ENCODE measurements at places on chromosomes 3 and 15.

- DNase-seq: no peak
Measured at GRCh38 chr15:44584162-44584749, 47.3 kb downstream of the EIF3J start.

DNA sequence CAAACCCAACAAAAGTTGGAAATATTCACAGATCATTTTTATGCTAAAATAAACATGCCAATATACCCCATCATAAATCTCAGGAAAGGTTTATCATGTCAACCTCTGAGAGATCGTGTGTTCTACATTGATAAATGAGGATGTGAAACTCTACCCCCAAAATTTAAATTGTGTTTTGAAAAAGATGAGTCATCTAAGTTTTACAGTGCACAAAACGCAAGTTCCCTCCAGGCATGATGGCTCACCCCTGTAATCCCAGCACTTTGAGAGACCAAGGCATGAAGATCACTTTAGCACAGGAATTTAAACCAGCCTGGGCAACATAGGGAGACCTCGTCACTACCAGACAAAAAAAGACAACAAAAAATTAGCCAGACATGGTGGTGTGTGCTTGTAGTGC lies 1487.0 kb upstream of the GBE1 start:
- DNase-seq: no peak

GRCh38 chr3:168049367-168049974 lies 46.3 kb downstream of the GOLIM4 start:
- DNase-seq: no peak

GRCh38 chr3:194330160-194330559 lies 21.0 kb downstream of the CPN2 start:
- DNase-seq: no peak

DNA sequence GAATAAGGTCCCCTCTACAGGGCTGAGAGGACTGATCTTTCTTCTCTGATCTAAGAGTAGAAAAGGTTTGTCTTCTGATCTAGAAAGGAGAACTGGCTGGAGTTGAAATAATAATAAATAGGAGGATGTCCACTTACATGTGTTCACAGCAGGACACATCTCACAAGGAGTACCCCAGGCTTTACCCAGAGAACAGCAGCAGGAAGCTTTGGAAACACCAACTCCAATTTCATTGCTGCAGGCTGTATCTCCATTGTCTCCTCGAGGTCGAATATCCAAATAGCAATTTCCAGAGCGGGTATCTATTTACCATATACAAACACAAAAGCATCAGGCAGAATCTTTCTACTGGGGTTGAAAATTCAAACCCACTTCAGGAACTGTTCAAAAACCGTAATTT lies 136.6 kb downstream of the DUT start:
- DNase-seq: no peak

- DNase-seq: no peak
Measured at GRCh38 chr3:148694116-148694515, 3.6 kb upstream of the AGTR1 start.

DNA sequence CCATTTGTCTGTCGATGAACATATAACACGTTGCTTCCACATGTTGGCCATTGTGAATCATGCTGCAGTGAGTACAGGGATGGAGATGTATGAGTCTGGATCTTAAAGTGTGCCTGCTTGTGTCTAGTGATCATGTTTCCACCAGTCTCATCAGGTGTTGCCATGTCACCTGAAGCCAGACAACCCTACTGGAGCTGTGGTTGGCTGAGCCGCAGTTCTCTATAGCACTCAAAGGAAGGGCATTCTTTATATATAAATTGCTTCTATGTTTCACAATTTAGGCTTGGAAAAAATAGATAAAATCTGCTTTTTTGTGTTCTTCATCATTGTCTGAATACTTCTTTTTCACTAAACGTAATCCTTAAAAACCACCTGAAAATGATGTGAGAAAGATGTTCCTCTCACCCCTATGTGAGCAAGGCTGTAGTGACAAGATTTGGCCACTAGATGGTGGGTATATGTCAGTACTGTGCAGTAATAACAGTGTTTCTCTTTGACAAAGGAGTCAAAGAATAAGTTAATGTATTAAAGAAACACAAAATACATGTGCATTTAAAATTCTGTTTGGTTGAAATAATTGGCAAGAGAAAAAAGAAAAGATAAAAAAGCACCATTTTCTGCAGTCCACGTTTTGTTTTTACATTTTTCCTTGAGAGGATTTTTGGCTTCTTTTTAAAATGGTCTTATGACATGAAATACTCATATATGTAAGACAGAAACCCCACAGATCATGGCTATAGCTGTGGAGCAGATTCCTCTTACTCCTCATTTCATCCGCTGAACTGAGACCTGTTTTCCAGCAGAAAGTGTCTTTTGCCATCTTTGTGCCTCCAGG lies 394.5 kb upstream of the DPPA4 start:
- peak; percentile 2 for DNase-seq

- no peak for DNase-seq
Measured at GRCh38 chr15:34360298-34360697, 6.7 kb downstream of the LPCAT4 start.

GRCh38 chr3:60636846-60637245 lies 614.4 kb downstream of the FHIT start:
- DNase-seq: no peak

GRCh38 chr15:32878342-32878741 lies 160.5 kb downstream of the GREM1 start:
- no peak for DNase-seq

- DNase-seq: no peak
Measured at GRCh38 chr3:99747915-99748314, 69.7 kb upstream of the CMSS1 start.

DNA sequence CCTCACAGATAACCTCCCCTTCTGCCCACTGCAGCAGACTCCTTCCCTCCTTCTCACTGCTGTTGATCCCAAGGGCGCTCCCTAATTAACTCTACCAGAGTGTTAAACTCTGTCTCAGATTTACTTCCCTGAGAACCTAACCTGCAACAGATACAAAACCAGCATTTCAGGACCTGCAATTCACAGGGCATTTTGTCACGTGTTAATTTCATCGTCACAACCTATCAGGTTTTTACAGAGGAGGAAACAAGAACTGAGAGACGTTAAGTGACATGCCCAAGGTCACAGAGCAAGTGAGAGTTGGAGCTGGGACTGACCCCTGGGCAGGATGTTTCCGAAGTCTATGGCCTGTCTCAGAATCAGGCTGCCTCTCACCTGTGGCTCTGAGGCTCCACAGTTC lies 223.9 kb downstream of the UACA start:
- DNase-seq: no peak

DNA sequence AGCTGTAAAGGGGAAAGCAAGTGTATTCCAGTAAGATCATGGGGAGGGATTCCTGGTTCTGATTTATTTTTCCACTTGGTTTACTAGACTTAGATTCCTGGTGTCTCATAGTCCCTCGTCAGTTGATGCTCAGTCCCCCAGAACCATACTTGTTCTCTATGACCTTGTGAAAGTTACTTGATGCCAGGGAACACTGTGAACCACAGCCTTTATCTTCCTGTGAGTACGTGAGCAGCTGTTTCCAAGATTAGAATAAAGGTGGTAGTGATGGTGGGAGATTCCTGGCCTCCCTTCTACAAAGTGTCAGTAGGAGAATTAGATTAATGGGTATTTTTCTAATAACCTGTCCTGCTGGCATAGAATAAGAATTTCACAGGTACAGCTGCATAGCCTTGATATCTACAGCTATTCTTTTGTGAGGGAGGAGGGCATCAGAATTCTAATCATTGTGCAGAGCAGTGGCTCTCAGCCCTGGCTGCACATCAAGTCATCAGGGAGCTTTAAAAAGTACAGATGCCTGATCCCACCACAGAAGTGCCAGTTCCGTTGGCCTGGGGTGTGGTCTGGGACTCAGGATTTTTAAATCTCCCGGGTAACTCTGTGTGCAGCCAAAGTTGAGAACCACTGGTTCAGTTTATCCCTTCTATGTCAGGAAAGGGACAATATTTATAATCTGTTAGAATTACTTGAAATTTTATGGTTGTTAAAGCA lies 20.0 kb downstream of the GPD1L start:
- DNase-seq: no peak

DNA sequence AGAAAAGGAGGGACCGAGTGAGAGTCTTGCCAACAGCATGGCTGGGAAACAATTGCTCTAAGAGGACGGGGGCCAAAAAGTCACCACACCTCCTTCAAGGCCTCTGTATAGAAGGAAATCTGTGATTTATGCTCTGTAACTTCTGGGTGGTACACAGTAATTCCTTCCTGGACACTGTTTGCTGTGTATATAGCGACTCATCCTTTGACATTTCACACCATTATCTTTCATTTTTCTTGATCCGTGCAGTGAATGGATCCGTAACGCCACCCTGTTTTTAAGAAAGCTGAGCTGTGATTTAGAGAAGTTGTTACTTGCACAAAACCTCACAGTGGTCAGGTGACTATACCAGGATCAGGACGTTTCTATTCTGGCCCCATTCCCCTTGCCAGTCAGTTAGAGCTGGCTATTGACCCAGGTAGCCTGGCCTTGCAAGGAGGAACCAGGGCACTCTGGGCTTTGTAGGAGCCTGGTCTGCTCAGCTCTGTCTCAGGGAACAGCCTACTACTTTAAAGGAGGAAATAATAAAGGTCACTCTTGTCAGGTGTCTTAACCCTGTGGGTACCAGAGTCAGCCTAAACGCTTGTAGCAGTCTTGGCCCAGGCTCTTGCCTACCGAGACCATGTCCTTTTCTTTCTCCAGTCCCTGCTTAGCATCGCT lies 86.5 kb upstream of the MYZAP start:
- no peak for DNase-seq

All from GM18507 (cell line).